Femur (tissue), 1 donor: ENCODE measurements at places on chromosomes 3 and 15.

DNA sequence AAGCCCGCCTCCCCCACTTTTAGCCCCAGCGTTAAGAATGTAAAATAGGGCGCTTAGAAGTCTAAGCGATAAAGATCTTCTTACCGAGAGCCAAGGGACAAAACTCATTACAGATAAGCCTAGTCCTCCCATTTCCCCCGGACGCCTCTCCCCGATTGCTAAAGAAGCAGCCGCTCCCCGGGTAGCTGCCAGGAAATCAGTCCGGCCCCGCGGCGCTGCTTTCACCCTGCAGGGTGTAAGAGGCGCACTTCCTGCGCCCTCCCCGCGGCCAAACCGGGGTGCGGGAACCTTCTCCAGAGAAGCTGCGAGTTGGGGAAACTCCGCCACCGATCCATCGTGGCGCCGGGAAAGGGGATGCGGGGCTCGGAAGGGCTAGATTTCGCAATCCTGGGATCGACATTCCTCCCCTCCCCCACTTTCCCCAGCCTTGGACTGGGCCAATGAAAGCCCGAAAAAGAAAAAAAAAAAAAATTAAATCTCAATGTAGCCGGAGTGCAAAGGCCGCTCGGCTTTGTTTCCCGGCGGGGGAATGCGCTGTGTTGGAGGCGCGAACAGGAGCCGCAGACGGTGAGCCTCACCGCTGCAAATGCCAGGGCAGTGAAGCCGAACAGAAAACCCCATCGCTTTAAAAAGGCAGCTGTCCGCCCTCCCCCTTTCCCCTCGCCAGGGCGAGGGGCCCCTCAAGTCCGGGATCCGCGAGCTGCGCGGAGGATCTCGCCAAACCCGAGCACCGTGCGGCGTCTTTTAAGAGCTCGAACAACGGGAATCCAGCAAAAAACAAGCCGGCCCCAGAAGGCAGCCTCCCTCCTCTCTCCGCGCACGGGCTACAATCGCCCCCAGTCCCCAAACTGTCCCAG is 626 bp upstream of the PTPRG start:
- peak; percentile 86 for DNase-seq

DNA sequence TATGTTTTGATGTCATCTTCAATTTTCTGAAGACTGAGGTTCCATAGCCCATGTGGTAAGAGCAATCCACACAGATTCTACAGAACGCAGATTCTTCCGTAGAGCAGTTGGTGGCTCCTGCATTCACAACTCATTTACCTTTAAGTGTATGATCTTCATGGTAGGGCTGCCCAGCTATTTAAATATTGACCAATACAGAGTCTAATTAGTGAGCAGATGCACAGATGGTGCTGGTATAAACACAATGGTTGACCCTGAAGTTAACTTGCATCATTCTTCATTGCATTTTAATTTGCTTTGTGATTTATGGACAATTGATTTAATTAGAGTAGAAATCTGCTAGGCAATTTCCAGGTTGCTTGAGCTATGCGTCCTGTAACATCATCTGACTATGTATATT is 269.2 kb downstream of the SQOR start:
- no peak for DNase-seq

GRCh38 chr3:183879243-183879642 is 5.4 kb downstream of the PARL start:
- no peak for DNase-seq

DNA sequence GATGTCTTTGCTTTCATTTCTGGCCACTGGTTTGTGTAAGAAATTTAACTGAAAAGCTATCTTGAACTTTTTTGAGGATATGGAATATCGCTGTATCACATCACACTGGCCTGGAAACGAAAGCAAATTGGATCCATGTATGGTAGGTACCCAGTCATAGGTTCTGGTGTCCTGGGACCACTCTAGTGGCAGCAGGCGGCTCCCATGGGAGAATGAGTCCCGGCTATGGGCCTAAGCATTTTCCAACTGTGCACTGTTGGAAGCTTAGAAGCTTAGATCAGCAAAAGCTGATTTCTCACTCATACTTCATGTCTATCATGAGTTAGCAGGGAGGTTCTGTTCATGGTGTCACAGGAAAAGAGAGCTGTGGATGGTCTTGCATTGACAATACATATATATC is 323.2 kb downstream of the PLCL2 start:
- no peak for DNase-seq

GRCh38 chr3:161550491-161551195 is 54.0 kb downstream of the OTOL1 start:
- DNase-seq: no peak

DNA sequence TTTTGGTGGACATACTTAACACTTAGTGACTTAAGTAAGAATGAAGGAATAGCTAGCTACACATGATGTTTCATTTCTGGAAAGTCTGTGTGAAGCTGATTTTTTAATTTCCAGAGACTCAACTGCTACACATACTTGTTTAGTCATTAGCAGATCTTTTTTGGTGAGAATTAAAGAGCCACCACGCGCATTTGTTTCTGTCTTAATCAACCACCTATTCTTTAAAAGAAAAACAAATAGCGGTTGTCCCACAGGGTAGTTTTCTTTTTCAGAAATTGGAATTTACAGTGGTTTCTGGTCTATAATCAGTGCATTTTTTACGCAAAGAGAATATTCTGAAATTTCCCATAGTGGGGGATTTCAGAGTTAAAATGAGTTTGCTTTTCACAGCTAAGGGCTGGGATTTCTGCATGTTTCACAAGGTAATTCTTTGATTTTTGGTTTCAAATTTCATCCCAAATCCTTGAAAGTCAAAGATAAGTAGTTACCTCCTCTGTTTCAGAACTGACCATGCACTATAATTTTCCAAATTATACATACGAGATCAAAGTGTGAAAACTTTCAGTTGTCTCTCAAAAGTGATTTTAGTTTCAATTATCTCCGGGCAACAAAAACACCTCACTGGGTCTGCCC is 631.0 kb upstream of the GRM7 start:
- no peak for DNase-seq

- peak; percentile 49 for DNase-seq
Observed at GRCh38 chr15:41838400-41838897, at the start of gene PLA2G4B. PLA2G4B (plus strand) TSS chr15:41838847; CDS start chr15:41838914, 67 bp downstream.

DNA sequence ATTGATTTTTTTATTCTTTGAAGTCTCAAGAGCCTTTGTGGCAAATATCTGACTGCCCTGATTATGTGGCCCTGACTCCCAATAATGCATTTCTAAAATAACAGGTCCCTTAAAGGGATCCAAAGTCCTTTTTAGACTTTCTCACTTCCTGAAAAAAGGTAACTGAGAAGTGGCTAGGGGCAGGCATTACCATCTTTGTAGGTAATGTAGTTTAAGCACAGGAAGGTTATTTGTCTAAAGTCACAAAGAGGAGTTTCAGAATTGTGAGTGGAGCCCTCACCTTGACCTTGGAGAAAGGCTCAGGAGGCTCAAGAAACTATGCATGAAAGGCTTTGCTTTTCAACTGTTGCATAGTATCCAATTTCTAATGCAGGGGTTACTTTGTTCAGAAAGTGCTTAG is 142.9 kb upstream of the MRPL3 start:
- no peak for DNase-seq

- DNase-seq: no peak
Observed at GRCh38 chr15:88066636-88067330, 189.8 kb downstream of the NTRK3 start.

GRCh38 chr3:141682921-141683320 is 55.2 kb upstream of the RNF7 start:
- DNase-seq: no peak

DNA sequence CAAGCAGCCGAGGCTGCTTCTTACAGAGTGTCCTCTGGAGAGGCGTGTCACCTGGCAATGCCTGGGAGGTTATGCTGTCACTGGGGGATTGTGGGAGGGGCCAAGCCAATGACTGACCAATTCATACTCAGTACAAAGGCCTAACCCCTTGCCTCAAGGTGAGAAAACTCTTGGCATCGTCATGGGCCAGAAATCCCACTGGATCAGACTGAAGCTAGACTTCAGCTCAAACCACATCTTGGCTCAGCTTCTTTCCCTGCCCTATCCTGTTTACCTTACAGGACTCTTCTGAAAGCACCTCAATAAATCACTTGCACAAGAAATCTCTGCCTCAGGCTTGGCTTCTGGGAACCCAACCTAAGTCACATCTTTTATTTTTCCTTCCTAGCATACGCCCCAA is 9.5 kb downstream of the ANAPC13 start:
- peak; percentile 38 for DNase-seq
